Activated naive CD4-positive, alpha-beta T cell treated with anti-CD3 and anti-CD28 coated beads, Interleukin-2, amount 50 U/mL, for 72 hours (primary cell): ENCODE measurements at places on chromosomes 11 and 22. TPM values are rescaled to one million over a fixed set of nuclear protein-coding genes. Genes with fewer than 3 reads are reported as not detected.

The RTCB gene
- 93.3 TPM for total RNA-seq

The POTEH gene
- total RNA-seq: not detected

DNA sequence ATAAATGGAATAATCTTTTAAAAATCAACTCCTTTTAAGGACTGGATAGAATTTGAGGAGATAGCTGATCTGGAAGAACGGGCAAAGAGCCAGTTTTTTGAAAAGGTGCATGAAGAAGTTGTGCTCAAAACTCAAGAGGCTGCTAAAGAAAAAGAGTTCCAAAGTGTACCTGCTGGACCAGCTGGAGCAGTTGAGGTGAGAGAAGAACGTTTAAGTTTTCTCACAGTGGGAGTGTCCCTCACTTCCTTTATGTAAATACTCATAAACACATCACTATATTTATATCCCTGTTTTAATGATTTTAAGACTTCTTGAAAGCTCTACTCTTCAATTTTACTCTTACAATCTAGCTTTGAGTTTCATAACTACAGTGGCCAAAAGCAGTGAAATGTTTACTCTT, 11.7 kb upstream of the ANKRD42 start:
- DNase-seq: no peak

- DNase-seq: no peak
Observed at GRCh38 chr11:101974771-101975170, 58.4 kb upstream of the ANGPTL5 start.

- no peak for DNase-seq
Observed at GRCh38 chr22:50505276-50505775, 2.2 kb downstream of the LMF2 start.

DNA sequence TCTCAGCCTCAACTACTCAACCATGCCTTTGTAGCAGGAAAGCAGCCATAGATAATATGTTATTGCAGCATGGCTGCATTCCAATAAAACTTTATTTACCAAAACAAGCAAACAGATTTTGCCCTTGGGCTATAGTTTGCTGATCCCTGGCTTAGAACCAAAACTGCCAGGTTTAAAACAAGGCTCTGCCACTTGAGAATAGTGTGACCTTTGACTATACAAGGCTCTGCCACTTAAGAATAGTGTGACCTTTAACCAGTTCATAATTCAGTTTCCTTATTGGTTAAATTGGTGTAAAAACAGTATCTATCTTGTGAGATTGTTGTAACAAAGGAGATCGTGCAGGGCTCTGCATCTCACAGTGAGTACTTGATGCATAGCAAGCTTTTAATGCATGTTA, 217.3 kb upstream of the MTNR1B start:
- DNase-seq: no peak

DNA sequence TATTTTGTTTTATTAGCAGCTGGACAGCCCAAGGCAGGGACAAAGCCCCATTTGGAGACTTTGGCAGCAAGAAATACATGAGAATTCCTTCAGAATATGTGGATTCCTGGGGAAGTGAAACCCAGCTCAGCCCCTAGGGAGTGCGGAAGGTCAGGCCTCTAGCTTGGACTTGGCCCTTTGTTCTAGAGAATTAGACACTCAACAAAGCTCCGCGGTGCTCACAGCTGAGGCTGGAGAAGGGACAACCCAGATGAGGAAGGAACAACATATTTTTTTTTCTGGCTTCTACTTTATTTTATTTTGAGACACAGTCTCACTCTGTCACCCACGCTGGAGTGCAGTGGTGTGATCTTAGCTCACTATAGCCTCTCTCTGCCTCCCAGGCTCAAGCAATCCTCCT, 44.7 kb upstream of the SEPTIN5 start:
- no peak for DNase-seq

DNA sequence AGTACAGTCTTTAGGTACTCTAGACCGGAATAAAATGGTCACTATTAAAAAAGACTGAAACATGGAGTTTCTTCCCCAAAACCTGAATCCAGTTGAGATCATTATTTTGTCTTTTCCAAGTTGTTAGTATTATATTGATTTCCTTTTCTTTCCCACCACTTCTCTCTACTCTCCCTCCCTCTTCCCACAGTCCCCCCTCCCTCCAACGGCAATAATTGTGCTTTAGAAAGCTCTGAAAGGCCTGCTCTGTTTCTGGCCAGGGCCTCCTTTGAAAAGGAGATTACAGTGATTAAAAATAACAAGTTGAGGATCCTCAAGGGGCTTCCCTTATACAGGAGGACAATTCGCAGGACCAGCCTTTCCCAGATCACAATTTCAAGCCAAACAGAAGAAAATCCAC, 3.5 kb downstream of the SPON1 start:
- no peak for DNase-seq

GRCh38 chr11:129264114-129264513, 72.0 kb upstream of the ARHGAP32 start:
- no peak for DNase-seq

- no peak for DNase-seq
Observed at GRCh38 chr11:102615894-102616432, 9.2 kb downstream of the MMP20 start.

DNA sequence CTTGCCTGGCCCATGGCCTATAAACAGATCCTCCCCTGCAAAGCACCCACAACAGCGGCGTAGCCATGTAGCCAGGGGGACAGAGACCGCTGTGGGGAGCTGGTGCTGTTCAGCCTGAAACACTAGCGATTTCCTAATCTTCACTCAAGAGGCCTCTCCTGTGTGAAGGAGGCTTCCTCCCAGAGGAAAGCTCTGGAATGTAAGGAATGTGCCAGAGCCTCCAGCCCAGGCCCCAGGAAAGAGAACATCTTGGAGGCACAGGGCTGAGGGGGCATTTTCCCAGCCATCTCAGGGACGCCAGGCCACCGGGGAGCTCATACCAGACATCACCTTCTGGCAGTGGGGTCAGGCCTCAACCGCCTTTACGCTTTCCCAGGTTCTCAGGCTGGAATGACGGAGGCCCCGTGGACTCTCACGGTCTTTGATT, 24.0 kb downstream of the MIAT start:
- no peak for DNase-seq

DNA sequence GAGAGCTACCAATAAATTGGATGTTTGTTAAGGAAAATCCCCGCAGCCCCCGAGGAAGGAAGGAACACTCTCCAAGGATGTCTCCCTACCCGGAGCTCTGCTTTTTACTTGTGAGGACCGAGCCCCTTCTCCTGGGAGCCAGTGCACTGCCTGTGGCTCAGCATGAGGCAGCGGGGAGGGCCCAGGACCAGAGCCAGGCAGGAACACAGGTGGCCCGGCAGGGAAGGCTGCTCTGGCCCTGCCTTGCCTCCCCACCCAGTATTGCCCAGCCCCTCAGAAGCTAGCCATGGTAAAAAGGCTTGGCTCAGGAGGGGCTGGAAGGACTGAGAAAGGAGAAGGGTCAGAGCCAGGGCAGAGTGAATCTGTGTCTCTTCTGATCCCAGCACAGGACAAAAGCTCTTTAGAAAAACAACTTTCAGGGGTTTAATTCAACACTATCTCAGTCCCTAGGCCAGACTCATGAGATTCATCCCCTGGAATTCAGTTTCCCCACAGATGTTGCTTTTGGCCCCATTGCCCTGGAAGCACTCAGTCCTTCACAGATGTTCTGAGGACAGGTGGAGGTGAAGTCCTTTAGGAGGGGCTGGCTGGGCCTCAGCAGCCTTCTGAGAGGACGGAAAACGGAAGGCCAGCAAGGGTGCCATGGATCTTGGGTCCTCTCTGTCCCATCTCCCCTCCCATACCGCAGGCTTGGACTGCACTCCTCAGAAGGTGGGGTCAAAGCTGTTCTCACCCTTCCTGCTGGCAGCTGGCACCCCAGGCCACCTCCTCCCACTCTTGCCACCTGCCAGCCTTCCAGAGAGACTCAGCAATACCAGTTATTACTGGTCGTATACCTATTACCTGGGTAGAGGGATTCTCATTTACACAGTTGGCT, 318.9 kb downstream of the NTM start:
- DNase-seq: no peak

The CHKA gene
- 9.5 TPM for total RNA-seq

The SLC17A6 gene
- not detected for total RNA-seq

- DNase-seq: no peak
Observed at GRCh38 chr11:119027561-119028345, 2.9 kb downstream of the SLC37A4 start.

The PIK3IP1 gene
- total RNA-seq: 20.0 TPM

DNA sequence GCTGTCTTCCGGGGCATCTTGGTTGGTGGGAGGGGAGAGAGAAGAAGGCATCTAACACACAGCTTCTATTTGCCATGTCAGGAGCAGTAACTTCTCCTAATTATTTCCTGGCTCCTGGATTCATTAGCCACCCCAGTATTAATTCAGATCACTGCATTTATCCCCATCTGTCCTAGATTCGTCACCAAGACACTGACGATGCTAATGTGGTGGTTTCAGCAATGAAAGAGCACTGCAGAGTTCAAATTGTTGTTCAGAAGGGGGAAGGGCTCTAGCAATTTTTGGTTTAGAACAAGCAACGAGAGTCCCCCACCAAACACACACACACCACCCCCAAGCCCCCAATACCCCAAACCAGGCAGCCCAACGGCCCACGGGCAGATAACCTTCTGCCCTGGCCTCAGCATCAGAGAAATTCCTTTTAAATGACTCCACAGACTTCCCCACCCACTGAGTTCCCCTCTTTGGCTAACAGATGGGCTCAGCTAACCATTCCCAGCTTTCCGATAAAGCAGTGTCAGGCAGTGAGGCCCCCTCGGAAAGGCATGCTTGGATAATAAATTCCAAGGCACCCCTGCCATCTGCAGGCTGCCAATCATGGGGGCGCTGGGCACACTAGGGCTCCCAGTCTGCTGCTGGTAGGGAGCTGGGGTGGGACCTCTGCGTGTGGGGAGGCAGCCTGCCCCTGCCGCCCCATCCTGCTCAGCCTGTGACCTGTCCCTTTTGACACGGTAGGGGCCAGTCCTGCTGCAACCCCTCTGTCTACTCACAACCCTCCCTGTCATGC, 453.5 kb downstream of the MIAT start:
- DNase-seq: no peak

DNA sequence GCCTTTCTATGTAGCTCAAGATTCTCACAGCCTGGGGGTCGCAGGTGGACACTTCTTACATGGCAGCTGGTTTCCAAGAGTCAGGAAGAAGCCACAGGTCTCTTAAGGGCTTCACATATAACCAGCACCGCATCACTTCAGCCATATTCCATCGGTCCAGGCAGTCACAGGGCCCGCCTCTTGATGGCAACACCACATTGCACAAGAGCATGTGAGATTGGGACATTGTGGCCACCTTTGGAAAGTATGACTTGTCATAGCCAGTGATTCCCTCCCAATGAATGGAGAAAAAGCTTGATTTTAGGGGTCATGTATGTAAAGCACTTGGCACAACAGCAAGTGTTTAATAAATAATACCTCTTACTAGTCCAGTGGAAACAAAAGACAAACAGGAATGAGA, 98.3 kb downstream of the NCAM1 start:
- no peak for DNase-seq

DNA sequence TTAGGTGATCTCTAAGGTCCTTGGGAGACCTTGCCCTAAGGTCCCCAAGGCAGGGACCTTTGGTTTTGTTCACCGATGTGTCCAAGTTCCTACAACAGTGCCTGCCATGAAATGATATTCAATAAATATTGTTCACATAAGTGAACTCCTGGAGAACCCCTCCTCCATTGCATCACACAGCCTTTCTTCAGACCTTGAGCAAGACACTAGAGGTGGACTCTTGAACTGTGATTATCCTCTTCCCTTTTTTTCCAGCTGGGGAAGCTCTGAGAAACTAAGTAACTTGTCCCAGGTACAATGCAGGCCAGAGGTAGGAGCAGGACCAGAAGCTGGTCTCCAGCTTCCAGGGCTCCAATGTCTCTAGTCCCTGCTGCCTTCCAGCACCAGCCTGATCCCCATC, 76.6 kb upstream of the LMO1 start:
- DNase-seq: no peak

- DNase-seq: no peak
Observed at GRCh38 chr11:16080688-16081381, 275.5 kb downstream of the SOX6 start.

DNA sequence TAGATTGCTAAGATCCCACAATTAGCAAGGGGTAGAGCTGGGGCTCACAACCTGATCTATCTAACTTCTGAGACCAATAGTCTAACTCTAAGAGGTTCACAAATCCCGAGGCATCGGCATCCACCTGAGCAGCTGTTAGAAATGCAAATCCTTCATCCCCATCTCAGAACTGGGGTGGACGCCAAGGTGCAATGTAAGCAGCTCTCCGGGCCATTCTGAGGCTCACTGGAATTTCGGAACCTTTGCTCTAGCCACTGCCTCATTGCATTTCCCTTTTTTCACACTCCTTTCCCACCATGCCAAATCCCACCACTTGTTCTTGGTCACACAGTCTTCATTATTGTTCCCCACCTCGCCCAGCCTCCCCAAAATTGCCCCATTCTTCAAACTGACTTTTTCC, 29.8 kb downstream of the MAML2 start:
- DNase-seq: no peak

The NAALAD2 gene
- not detected for total RNA-seq

GRCh38 chr11:106848526-106848925, 169.8 kb downstream of the GUCY1A2 start:
- DNase-seq: no peak

DNA sequence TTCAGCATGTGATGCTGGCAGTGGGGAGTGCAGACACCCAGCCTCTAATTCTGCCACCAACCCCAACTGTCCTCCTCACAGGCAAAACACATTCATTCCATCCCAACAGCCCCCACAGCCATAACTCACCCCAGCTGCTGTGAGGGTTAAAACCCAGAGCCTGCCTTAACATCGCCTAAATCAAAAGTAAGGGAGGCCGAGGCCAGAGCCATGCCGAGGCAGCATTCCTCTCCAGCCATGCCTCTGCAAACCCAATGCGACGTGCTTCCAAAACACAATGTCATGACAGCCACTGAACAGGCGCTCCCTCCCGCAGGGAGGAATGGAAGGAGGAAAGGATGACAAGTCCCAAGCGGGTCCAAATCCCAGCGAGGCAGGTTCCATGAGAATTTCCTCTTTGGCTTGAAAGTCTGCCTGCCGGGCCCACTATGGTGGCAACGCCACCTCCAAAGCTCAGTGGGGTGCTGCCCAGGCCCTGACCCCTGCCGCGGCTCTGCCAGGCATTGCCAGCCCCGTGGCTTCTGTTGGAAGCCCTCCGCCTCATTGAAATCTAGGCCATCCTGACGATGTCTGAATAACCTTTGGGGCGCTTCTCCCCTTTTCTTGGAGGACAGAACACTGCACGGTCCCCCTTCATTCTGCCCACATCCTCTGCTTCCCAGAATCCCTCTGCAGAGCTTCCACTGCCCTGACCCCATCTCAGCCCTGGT, 472.3 kb downstream of the BRD1 start:
- no peak for DNase-seq

- DNase-seq: no peak
Observed at GRCh38 chr11:113057038-113057437, 95.8 kb downstream of the NCAM1 start.

The AASDHPPT gene
- 42.2 TPM for total RNA-seq

The PARVA gene
- 0.20 TPM for total RNA-seq

GRCh38 chr22:38758276-38758945, 2.6 kb upstream of the SUN2 start:
- peak; percentile 73 for DNase-seq

GRCh38 chr22:46469711-46470110, 67.7 kb downstream of the CELSR1 start:
- DNase-seq: no peak
